T-helper 17 cell (primary cell): ENCODE measurements at places on chromosomes 7 and 10. TPM values are rescaled to one million over a fixed set of nuclear protein-coding genes. Genes with fewer than 3 reads are reported as not detected.

DNA sequence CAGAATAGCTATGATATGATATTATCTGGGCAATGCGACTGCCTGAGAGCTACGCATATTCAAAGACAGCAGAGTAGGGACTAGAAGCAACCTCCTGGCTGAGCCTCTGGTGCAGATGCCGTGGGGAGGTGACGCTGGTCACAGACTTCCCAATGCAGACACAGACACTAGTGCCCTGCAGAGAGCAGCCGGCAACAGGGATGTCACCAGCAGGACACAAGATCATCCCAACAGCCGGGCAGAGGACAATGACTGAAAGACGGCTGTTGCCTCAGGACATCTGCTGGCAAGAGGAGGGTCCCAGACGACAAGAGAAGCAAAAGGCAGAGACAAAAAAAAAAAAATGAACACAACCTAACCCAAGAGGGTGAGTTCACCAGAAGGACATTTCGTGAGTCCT, 104.6 kb downstream of the CALN1 start:
- H3K27ac ChIP-seq, result no peak overlapping the region
- no peaks in the 10 kb centered on the region for H3K27me3 ChIP-seq
- H3K4me1 ChIP-seq, result no peaks in the 10 kb centered on the region
- H3K36me3 ChIP-seq, result no peaks in the 10 kb centered on the region
- H3K4me3 ChIP-seq, result no peak overlapping the region

- no peak overlapping the region for H3K4me3 ChIP-seq
- peaks cover 6% of the 10 kb centered on the region for H3K4me1 ChIP-seq
- no peak for DNase-seq
- no peak overlapping the region for H3K27ac ChIP-seq
- H3K27me3 ChIP-seq, result no peaks in the 10 kb centered on the region
These were observed 129.5 kb downstream of the SDK1 start for GRCh38 chr7:3430588-3430987.

- H3K27ac ChIP-seq, result no peak overlapping the region
- H3K4me3 ChIP-seq, result no peak overlapping the region
- DNase-seq, result no peak
- H3K27me3 ChIP-seq, result peaks cover 17% of the 10 kb centered on the region
- no peaks in the 10 kb centered on the region for H3K36me3 ChIP-seq
These were observed 140.3 kb upstream of the LAMB4 start for GRCh38 chr7:108270385-108271015.

GRCh38 chr10:5079836-5080235, 14.4 kb upstream of the AKR1C3 start:
- DNase-seq, result no peak
- H3K4me1 ChIP-seq, result no peaks in the 10 kb centered on the region
- H3K4me3 ChIP-seq, result no peak overlapping the region

DNA sequence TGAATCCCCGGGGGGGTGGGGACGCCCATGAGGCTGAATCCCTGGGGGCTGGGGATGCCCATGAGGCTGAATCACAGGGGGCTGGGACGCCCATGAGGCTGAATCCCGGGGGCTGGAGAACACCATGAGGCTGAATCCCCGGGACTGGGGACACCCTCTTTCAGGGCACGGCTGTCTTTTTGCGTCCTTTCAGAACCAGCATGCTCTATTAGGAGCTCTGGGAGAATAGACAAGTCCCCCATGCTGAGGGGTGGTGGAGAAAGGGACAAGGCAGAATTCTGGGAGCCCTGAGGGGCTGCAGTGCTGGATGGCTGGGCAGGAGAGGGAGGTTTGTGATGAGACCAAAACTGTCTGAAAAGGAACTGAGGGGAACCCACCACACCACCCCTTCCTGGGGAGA, 257.3 kb upstream of the TCERG1L start:
- H3K27ac ChIP-seq, result no peak overlapping the region
- no peak for DNase-seq
- no peaks in the 10 kb centered on the region for H3K4me1 ChIP-seq
- no peak overlapping the region for H3K4me3 ChIP-seq
- H3K27me3 ChIP-seq, result no peaks in the 10 kb centered on the region

GRCh38 chr10:97511711-97512440, 13.2 kb downstream of the UBTD1 start:
- no peak overlapping the region for H3K4me3 ChIP-seq
- peaks cover 6% of the 10 kb centered on the region for H3K36me3 ChIP-seq
- DNase-seq, result no peak
- peaks cover 6% of the 10 kb centered on the region for H3K4me1 ChIP-seq
- peaks cover 22% of the 10 kb centered on the region for H3K27me3 ChIP-seq

DNA sequence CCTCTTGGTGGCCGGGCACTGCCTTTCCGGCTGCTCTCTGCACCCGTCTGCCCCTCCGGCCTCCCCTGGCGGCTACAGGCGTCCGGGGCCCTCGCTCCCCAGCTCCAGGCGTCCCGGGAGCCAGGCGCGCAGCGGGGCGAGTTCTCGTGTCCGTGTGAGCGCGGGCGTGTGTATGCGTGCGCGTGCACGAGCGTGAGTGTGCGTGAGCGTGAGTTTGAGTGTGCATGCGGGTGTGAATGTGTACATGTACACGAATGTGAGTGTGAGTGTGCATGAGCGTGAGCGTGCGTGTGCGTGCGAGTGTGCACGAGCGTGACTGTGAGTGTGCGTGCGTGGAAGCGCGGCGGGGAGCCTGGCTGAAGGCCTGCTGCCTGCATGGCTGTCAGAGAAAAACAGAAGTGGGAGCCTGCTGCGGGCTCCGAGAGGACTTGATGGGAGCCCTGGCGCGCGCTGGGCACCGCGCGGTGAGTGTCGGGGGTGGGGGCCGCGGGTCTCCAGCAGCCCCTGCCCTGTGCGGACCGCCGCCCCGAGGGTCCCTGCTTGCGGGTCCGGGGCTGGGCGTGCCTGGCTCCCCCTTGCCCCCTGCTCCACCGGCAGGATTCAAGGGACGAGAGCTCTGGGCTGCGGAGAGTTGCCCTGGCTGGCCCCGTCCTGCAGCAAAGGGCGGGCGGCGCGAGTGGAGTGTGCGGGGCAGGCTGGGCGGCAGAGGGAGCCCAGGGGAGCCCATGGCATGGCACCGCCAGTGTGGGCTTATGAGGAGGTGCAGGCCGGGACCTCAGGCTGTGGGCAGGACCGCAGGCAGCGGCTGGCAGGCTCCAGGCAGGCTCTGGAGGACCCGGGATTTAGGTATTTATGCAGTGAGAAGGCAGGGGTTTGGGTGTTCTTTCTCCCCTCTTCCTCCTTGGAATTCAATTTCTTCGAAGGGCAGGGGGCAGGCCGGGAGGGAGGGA, 75.8 kb upstream of the EN2 start:
- peaks cover 6% of the 10 kb centered on the region for H3K36me3 ChIP-seq
- H3K4me1 ChIP-seq, result peaks cover 23% of the 10 kb centered on the region

DNA sequence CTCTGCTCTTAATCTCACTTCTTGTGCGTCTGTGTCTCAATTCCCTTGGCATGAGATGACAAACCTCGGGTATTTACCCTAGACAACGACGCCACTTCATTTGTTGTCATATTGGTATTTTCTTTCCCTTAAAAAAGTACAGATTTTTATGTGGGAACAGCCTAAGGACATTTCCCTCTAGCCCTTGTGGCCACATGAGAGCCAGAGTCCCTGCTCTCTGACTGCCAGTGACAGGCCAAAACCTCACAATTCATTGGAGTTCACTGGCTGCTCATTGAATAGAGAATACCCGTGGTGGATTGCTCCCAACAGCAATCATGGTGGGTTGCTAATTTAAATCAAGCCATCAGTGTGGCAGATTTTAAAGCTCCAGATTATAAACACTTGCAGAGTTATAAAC, 191.3 kb upstream of the FAM3C start:
- DNase-seq, result no peak
- H3K27ac ChIP-seq, result no peak overlapping the region
- H3K36me3 ChIP-seq, result no peaks in the 10 kb centered on the region
- H3K4me3 ChIP-seq, result no peak overlapping the region

GRCh38 chr10:70683601-70683934, 11.3 kb downstream of the ADAMTS14 start:
- H3K27me3 ChIP-seq, result peaks cover 5% of the 10 kb centered on the region
- no peaks in the 10 kb centered on the region for H3K36me3 ChIP-seq
- H3K27ac ChIP-seq, result no peak overlapping the region
- no peak overlapping the region for H3K4me3 ChIP-seq
- H3K4me1 ChIP-seq, result peaks cover 4% of the 10 kb centered on the region

DNA sequence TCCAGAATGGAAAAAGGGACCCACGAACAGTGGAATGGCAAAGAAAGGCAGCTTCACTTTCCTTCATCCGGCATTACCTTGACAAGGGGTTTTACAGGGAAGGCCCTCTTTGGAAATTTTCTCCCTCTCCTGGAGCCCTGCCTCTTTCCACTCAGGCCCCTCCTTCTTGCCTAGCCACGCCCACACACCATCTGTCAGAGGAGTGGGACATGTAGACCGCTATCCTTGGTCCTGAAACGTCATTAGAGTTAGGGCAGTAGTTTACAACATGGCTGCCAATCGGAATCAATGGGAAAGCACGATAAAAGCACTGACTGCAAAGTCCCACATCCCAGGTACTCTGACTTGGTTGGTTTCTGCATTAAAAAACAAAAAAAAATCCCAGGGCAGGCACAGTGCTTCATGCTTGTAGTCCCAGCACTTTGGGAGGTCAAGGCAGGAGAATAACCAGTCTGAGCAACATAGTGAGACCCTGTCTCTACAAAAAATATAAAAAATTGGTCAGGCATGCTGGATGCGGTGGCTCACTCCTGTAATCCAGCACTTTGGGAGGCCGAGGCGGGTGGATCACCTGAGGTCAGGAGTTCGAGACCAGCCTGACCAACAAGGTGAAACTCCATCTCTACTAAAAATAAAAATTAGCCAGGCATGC, 96.4 kb downstream of the MARCHF5 start:
- peaks cover 4% of the 10 kb centered on the region for H3K36me3 ChIP-seq
- DNase-seq, result no peak
- H3K27me3 ChIP-seq, result peaks cover 25% of the 10 kb centered on the region
- H3K27ac ChIP-seq, result no peak overlapping the region

SLC16A12 gene
- not detected for total RNA-seq

ELOVL3 gene
- not detected for total RNA-seq

PNLIPRP1 gene
- not detected for total RNA-seq
